ENCODE measurements at places on chromosomes 7 and 10.

- DNase-seq = no peak
Observed at GRCh38 chr7:108634535-108634934, 64.9 kb downstream of the DNAJB9 start.

GRCh38 chr7:150432915-150433892 is 17.2 kb upstream of the GIMAP8 start:
- no peak for DNase-seq

DNA sequence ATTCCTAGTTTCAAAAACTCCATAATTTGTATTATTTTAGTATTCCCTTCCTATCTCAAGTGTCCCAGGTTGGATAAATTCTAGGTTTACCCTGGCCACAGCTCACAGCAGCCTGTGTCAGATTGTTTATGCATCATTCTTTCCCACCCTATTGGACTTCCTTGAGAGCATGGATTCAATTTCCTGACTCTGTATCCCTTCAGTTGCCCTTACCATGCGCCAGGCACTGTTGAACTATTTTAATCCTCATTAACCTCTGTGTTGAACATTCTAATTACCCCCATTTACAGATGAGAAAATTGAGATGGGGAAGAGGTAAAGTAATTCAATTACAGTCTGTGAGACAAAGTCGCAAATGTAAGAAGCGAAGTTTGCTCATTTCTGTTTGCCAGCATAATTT is 58.8 kb downstream of the STEAP1B start:
- no peak for DNase-seq

GRCh38 chr10:91607646-91608403 is 25.0 kb downstream of the PPP1R3C start:
- no peak for DNase-seq

- DNase-seq = no peak
Observed at GRCh38 chr7:50069613-50070012, 23.4 kb downstream of the ZPBP start.

GRCh38 chr7:112996331-112996871 is 90.2 kb downstream of the GPR85 start:
- no peak for DNase-seq

- no peak for DNase-seq
Observed at GRCh38 chr10:131073469-131074035, 238.0 kb downstream of the TCERG1L start.

- DNase-seq = no peak
Observed at GRCh38 chr10:49662169-49662830, 17.2 kb upstream of the C10orf53 start.

- DNase-seq = no peak
Observed at GRCh38 chr7:89017695-89018094, 222.2 kb upstream of the TEX47 start.

GRCh38 chr10:100939763-100940344 is 27.1 kb downstream of the SLF2 start:
- DNase-seq = no peak

- no peak for DNase-seq
Observed at GRCh38 chr7:104998040-104998752, 15.8 kb upstream of the KMT2E start.

DNA sequence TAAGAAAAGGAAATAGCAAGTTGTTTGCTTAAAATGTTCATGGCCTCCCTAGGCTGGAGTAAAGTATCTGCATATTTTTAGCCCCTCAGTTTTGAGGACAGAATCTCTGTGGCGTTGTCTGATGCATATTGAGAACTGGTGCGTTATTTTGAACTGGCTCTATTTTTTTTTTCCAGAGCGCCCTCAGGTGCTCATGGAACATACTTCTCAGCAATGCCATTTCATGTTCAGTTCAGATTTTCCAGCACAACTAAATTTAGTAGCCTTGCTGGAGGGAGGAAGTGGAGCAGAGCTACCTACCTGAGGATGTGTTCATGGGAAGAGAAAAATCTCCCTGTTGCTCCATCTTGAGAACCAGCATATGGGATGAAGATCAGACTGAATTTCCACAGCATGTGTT is 870.5 kb downstream of the LRMDA start:
- no peak for DNase-seq

GRCh38 chr10:14356921-14357320 is 26.2 kb upstream of the FRMD4A start:
- no peak for DNase-seq

Measured in activated CD8-positive, alpha-beta memory T cell treated with anti-CD3 and anti-CD28 coated beads for 1 hour (primary cell).